ENCODE measurements at places on chromosomes 13 and 19.

DNA sequence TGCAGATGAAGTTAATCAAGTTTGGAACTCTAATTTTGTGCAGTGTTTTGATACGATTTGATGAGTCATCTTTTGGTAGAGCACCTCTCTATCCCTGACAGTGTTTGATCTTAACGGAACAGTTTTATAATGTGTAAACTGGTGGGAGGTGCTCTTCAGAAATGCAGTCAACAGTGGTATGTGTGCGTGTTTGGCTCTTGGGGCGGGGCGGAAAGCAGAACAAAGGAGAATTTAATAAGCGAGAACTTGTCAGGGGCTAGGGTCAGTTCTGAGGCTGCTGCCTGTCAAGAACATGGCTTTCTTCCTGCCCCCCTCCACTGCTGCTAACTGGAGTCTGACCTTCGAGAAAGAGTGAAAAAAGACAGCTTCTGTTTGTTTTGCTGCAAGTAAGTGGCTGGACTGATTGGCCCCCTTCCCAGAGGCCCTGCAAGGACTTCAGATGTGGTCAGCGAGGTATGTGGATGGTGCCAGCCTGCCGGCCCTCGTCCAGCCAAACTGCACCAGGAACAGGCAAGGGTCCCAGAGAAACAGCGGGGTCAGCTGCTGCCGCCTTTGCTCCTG lies 40.8 kb downstream of the BBC3 start:
- DNase-seq, result peak; percentile 89

- no peak for DNase-seq
Observed at GRCh38 chr19:1514986-1515721, 2.3 kb upstream of the ADAMTSL5 start.

DNA sequence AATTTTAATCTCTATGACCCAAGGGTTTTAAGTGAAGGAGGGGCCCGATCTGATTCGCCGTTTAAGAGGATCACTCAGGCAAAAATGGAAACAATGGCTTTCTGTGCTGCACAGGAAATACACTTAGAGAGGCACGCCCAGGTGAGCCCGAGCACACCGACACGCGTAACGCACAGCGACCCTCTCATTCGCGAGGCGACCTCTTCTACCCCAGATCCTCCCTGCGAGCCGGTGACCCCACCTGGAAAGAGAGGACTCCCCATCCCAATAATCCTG lies 216 bp downstream of the SH2D3A start:
- no peak for DNase-seq

GRCh38 chr19:2231621-2232221 lies 4.4 kb downstream of the PLEKHJ1 start:
- DNase-seq, result no peak

GRCh38 chr19:53853707-53854106 lies 14.0 kb upstream of the MYADM start:
- no peak for DNase-seq

- no peak for DNase-seq
Observed at GRCh38 chr13:29674532-29674931, 79.0 kb upstream of the SLC7A1 start.

GRCh38 chr13:45331692-45332035 lies 9.3 kb downstream of the TPT1 start:
- DNase-seq, result no peak

- DNase-seq, result no peak
Observed at GRCh38 chr19:6887316-6887715, at the start of gene ADGRE1. ADGRE1 (plus strand) TSS chr19:6887579; CDS start chr19:6887609, 30 bp downstream.

- DNase-seq, result no peak
Observed at GRCh38 chr19:10921910-10922637, 6.4 kb downstream of the YIPF2 start.

- peak; percentile 52 for DNase-seq
Observed at GRCh38 chr19:873084-873483, 13.6 kb downstream of the CFD start.

GRCh38 chr13:52450012-52450792 lies at the start of gene VPS36:
VPS36 (minus strand) TSS chr13:52450634; CDS start chr13:52450594, 40 bp downstream.
- DNase-seq, result peak; percentile 96

DNA sequence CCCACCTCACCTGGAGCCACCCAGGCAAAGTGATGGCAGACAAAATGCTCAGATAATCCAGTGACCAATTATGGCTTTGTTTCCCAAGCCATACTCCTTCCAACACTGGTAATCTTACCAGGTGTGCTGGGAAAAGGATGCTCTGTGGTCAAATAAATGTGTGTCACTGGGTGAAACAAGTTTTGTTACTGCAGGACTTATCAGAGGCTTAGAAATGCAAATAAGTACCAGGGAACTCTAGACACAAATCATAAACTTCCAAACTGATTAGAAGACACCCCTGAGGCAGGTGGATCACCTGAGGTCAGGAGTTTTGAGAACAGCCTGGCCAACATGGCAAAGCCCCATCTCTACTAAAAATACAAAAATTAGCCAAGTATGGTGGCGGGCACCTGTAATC lies 26.4 kb downstream of the PIN1 start:
- DNase-seq, result no peak

GRCh38 chr19:5918463-5919079 lies 4.5 kb downstream of the CAPS start:
- DNase-seq, result no peak

GRCh38 chr19:43464134-43464775 lies 1.2 kb downstream of the LYPD3 start:
- DNase-seq, result no peak

DNA sequence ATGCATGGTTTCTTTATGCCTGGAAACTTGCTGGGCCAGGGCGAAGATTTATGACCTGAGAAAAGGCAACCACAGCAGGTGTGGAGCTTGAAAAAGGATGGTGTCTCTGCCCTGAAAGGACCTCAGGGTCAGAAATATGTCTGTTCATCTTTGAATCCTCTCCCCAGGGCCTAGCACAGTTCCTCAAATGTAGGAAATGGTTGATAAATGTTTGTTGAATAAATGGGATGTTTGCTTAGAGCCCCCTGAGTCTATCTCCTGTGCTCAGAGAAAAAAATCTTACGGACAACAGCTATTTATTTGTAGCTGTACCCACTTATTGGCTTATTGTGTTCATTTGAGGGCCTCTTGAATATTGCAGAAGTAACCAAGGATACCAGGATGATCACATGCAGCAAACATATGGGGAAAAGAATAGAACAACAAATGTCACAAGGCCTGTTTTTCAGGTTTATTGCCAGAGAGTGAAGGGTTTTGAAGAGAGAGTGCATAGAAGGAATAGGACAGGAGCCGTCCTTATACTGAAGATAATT lies 114.5 kb downstream of the KLF5 start:
- DNase-seq, result no peak

DNA sequence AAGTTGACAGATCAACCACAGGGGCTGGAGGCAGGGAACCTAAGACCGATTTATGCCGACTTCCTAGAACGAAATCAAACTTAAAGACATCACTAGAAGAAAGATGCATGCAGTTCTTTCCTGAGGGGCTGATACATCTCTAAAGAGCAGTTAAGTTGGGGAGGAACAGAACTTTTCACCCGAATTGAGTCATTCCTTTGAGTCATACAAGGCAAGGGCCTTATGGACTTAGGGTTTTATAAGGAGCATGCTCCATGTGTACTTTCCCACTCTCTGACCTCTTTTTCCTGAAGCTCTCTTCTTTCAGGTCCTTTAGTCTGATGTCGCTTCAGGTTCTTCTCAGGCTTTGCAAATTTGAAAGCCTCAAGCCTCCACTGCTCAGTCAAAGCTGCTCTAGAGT lies 7.9 kb upstream of the FBXL3 start:
- peak; percentile 54 for DNase-seq

DNA sequence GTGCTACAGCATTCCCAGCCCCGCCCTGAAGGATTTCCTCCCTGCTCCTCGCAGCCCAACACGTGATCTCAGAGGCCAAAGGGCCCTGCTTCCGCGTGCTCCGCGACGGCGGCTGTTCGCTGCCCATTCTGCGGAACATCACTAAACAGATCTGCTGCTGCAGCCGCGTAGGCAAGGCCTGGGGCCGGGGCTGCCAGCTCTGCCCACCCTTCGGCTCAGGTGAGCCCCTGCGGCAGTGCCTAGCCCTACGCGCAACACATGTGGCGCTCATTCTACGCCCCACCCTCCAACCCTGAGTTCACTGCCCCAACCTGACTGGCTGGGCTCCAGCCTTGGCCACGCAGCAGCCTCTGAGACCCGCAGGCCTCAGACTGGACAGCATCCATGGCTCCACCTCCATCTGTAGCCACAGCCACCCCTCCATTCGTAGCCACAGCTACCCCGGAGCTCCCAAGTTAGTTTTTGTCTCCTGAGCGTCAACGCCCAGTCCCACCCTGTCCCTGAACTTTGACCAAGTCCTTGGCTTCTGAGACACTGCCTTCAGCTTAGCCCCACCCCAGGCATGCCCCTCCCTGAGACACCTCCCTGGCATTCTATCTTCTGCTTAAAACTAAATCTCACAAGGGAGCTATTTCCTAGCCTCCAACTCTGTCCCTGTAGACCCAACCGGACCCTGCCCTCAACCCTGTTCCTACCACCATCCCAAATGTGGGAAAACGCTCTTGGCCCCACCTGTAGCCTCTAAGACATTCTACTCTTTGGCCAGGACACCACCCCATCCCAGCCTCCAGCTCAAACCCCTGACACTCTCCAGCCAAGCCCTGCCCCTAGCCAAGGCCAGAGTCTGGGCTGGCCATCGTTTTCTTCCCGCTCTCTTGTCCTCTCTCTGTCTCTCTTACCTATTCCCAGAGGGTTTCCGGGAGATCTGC lies 6.4 kb downstream of the LTBP4 start:
- DNase-seq, result no peak

DNA sequence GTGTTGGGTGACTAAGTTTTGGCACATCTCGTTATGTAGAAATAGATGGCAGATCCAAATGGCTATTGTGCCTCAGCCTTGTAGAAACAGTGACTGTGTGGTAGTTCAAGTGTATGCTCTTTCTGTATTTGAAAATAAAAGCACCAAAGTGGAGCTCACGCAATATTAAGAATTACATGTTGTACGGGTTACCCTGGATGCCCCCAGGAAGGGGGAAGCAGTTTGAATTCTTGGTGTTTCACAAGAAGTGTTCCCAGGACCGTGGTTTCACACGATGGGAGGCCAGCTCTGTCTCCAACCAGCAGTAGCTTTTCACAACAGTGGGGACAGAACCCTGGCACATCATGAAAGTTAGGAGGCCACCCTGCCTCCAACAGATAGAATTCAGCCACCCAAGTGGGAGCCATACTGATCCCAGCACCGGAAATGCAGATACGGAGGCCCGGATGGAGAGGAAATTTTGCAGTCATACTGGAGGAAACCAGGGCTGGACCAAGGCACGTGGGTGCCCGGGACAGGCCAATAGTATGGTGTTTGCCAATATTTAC lies 8.9 kb downstream of the FLT1 start:
- DNase-seq, result no peak

GRCh38 chr13:44149821-44150220 lies 223.8 kb upstream of the SERP2 start:
- no peak for DNase-seq

- DNase-seq, result peak; percentile 92
Observed at GRCh38 chr19:53192771-53193534, at the start of gene ZNF665. ZNF665 (minus strand) TSS chr19:53193358; CDS start chr19:53182898, 10,460 bp downstream.

DNA sequence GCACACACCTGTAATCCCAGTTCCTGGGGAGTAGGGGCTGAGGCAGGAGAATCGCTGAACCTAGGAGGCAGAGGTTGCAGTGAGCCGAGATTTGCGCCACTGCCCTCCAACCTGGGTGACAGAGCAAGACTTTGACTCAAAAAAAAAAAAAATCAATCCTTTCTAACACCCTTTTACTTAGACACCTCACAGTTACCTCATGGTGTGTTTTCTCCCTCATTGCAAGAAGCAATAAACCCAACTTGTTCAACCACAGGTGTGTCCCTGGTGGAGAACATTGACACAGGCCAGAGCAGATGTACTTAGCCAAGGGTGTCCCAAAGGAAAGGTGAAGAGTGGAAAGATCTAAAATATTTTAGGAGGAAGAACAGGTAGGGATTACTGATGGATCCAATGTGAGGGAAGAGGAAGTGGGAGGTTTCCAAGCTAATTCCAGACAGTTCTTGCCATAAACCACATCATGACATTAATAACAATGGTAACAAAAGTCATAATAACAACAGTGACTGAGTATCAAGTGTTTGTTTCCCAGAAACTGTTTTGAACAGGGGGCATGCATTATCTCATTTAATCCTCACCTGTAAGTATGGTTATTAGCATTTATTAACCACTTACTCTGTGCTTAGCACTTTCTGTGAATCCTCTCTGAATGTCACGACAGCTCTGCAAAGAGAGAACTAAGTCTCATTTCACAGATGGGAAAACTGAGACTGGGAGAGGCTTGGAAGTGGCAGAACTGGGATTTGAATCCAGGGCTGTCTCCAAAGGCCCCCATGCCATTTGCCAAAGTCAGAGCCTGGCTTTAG lies 3.1 kb upstream of the LYPD3 start:
- DNase-seq, result no peak

DNA sequence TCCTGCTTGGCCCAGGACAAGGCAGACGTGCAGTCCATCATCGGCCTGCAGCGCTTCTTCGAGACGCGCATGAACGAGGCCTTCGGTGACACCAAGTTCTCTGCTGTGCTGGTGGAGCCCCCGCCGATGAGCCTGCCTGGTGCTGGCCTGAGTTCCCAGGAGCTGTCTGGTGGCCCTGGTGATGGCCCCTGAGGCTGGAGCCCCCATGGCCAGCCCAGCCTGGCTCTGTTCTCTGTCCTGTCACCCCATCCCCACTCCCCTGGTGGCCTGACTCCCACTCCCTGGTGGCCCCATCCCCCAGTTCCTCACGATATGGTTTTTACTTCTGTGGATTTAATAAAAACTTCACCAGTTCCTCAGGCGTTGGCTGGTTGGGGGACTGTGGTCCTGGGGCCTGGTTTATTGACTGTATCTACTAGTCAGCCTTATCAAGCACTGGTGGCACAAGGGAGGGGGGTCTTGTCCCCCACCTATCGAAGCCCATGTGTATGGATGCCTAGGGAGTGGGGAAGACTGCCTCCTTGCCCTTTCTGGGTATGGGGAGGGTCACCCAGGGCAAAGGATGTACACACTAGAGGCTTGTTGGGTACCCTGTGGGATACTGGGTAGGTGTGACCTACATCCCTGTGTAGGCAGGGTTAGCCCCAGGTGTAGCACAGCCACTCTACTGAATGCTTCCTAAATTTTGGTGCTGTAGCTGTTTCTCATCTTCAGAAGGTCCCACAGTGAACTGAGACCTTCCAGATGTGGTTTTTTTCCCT lies 4.4 kb downstream of the CHMP2A start:
- DNase-seq, result no peak

GRCh38 chr13:106036870-106037269 lies 498.6 kb downstream of the EFNB2 start:
- no peak for DNase-seq

- no peak for DNase-seq
Observed at GRCh38 chr19:8456064-8456463, 11.3 kb downstream of the HNRNPM start.

DNA sequence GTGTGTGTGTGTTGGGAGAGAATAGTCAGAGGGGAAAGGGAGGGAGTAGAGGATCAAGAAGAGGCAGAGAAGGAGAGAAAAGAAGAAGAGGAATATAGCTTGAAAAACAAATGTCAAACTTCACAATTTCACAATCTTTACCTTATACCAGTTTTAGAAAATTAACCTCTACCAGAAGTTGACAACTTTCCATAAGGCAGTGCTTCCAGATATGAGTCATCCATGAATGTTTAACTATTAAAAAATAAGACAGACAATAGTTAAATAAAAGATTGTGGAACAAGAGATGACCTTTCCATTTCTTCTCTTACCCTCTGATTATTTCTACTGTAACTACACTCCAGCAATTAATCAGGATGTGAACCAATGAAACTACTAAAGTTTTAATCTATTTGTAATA lies 229.4 kb downstream of the ITGBL1 start:
- DNase-seq, result peak; percentile 40

- DNase-seq, result no peak
Observed at GRCh38 chr19:1206150-1206863, 729 bp downstream of the STK11 start.
